ENCODE measurements at places on chromosomes 13 and 19.

GRCh38 chr19:11410682-11411081 is 8.4 kb downstream of the RGL3 start:
- DNase-seq, result no peak

GRCh38 chr19:56321989-56322440 is 7.4 kb upstream of the ZSCAN5A start:
- no peak for DNase-seq

- DNase-seq, result no peak
These were observed 767.9 kb downstream of the PCDH9 start for GRCh38 chr13:66462187-66462586.

GRCh38 chr13:41193469-41193868 is 900 bp downstream of the KBTBD7 start:
- no peak for DNase-seq

- DNase-seq, result no peak
These were observed 2.9 kb upstream of the CSNK1G2 start for GRCh38 chr19:1938071-1938470.

DNA sequence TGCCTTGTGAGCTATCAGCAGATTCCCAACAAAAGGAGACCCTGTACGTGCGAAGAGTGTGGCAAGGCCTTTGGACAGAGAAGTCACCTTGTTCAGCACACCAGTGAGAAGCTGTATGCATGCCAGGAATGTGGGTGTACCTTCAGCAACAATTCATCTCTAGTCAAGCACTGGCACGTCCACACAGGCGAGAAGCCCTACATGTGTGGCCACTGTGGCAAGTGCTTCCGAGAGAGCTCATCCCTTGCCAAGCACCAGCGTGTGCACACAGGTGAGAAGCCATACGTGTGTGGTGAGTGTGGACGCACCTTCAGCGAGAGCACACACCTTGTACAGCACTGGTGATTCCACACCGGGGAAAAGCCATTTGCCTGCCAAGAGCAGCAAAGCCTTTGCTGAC is 7.6 kb upstream of the ZSCAN22 start:
- DNase-seq, result no peak

GRCh38 chr19:370641-371330 is 26.2 kb upstream of the MIER2 start:
- DNase-seq, result no peak

GRCh38 chr19:2542341-2543069 is 66.6 kb downstream of the GADD45B start:
- DNase-seq, result no peak

- no peak for DNase-seq
These were observed 7.3 kb downstream of the SIX5 start for GRCh38 chr19:45761714-45762113.

DNA sequence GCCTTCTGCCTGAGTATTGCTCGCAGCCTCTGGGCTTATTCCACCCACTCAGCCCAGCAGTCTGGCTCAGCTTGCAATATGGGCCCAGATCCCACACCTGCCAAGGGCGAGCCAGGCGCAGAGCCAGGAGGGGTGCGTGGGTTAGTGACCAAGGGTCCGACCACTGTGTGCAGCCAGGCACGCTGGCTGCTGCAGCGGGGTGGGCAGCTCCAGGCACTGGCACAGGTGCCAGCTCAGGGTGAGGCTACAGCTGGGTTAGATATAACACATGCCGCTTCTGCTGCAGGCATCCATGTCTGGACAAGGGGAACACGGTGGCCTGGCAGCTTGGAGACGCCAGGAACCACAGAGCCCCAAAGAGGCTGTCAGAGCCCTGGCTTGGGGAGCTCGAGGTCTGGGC is 12.6 kb upstream of the URAD start:
- DNase-seq, result no peak

DNA sequence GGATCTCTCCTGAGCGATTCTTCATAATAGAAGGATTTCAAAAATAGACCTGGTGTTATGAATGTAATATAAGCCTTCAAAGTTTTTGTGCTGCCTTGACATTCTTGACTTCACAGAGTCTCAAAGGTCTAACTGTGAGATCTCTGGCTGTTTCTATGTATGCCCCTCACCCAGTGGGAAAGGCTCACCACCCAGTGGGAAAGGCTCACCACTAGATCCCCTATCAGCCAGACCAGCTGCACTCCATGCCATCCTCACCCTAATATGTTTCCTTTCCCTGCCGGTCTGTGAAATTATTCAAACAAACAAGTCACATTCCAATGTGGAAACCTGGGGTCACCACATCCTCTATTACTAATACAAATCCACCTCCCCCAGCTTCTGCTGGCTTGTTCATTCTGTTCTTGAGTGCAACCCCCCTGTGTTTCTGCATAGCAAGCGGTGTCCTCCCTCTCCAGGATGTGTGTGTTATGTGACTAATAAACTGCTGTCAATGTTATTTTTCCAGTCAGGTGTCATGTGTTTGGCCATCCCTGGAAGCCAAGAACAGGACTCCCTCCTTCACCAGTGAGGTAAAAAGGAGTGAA is 13.8 kb upstream of the SLITRK1 start:
- DNase-seq, result no peak

DNA sequence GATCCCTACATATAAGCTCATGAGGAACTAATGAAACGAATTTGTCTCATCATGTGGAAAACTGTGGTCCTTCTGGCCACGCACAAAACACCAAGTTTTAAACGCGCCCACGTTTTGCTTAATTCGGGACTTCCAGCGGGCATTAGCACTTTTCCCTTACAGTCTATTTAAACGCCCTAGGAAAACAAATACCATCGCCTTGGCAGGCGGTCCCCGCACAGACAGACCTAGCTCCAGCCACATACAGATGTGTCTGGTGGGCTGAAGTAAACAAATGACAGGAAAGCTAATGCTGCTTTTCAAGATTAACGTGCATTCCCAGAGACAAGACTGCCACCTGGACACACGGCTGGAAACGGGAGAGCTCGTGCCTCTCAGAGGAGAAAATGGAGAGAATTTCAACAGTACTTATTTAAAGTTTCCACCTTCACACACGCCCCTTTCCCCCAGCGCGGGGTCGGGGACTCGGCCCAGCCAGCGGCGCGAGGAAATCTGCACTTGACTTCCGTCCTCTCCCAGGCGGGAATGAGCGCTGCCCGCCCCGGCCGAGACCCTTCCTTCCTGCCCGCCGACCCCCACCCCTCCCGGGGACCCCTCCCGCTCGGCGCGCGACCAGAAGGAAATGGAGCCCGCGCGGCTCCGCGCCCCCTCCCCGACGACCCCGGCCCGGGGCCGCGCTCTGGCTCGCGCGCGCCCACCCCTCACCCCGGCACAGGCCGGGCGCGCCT is 931 bp downstream of the USP12 start:
- DNase-seq, result no peak

GRCh38 chr13:99984461-99985240 is 3.1 kb downstream of the ZIC2 start:
- DNase-seq, result no peak

GRCh38 chr13:107845911-107846310 is 369.4 kb downstream of the LIG4 start:
- no peak for DNase-seq

- DNase-seq, result no peak
These were observed 2.7 kb downstream of the EGLN2 start for GRCh38 chr19:40801426-40802299.

GRCh38 chr19:50719566-50719965 is at the start of gene SHANK1:
Gene SHANK1, minus strand, starts transcription at chr19:50719802. Its CDS starts 2,883 bp downstream, at chr19:50716919.
- no peak for DNase-seq

GRCh38 chr13:33817513-33817900 is 442 bp upstream of the RFC3 start:
- DNase-seq, result no peak

- peak; percentile 74 for DNase-seq
These were observed 218.7 kb downstream of the KCTD12 start for GRCh38 chr13:76667551-76667950.

GRCh38 chr13:46211483-46212351 is at the start of gene LRRC63:
Gene LRRC63, plus strand, starts transcription at chr13:46211928. Its CDS starts 1,107 bp downstream, at chr13:46213035.
- peak; percentile 26 for DNase-seq

DNA sequence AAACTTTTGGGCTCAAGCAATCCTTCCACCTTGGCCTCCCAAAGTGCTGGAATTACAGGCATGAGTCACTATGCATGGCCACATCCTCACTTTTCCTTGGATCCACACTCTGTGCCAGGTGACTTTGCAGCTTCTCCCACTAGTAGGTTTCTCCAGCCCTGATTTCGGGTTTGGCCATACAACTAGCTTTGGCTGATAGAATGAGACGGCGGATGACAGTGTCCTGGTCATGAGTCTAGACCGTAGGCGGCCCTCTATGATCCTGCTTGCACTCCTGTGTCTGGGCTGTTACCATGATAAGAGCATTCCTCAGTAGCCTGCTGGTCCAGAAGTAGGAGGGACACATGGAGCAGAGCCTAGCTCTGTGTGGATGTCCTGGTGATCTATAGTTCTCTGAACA is 112.5 kb upstream of the KL start:
- DNase-seq, result no peak

GRCh38 chr19:15998166-15998565 is 49.4 kb downstream of the OR10H4 start:
- no peak for DNase-seq

DNA sequence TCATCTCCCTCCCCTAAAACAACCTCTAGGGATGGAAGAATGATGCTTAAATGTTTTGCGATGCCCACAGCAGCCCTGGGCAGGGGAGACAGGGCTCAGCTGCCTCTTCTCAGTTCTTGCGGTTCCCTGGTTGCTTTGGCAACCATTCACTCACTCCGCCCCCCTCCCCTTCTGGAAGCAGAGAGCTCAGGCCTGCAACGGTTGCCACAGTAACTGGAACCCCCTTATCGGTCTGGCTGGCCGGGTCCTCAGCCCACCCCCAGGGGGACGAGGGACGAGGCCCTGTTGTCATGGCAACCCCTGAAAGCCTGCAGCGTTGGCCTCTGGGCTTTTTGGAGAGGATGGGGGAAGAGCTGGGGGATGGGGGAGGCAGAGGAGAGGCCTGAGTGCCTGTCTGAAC is 19.5 kb downstream of the NOVA2 start:
- DNase-seq, result no peak

DNA sequence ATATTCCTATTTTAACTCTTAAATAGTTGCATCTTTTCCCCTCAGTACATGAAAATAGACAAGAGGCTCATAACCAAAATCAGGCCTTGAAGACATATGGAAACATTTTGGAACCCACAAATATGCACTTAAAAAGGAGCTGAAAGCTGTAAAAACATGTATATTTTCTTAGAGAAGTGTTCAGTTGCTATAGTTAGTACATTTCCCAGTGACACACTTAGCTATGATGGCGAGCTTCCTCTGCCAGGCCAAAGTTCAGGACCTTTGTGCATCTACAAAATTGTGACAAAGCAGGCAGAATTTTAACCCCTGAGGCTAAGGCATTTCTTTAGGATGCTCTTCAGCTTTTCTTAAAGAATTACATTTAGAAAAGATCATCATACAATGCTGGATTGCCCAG is 54.5 kb downstream of the RCBTB2 start:
- peak; percentile 29 for DNase-seq
